Stimulated activated CD4-positive, alpha-beta T cell treated with anti-CD3 and anti-CD28 coated beads, TNF-alpha, amount 100 ng/mL, for 4 hours (primary cell): ENCODE measurements at places on chromosomes 5 and 9.

- DNase-seq = no peak
These were observed 48.3 kb upstream of the TRAF1 start for GRCh38 chr9:120974921-120975320.

GRCh38 chr9:132840980-132841379 lies 37.1 kb downstream of the AK8 start:
- DNase-seq = no peak

GRCh38 chr5:84885485-84886258 lies 501.0 kb upstream of the EDIL3 start:
- no peak for DNase-seq

DNA sequence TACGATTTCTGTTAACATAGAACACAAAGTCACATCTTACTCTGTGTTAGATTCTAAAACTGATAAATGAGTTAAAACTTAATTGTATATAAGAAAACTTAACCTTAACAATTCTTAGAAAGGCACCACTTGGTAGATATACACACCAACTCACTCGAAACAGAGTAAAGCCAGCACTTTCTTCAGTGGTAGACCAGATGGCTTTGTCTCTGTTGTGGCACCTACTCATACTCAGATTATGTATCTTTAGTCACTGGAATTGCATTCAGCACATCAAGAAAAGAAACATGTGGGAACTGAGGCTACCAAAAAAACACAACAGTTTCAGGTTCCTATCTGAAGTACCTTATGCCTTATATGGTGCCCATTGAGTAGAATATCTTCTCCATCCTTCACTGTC lies 192.5 kb downstream of the ZNF608 start:
- no peak for DNase-seq

DNA sequence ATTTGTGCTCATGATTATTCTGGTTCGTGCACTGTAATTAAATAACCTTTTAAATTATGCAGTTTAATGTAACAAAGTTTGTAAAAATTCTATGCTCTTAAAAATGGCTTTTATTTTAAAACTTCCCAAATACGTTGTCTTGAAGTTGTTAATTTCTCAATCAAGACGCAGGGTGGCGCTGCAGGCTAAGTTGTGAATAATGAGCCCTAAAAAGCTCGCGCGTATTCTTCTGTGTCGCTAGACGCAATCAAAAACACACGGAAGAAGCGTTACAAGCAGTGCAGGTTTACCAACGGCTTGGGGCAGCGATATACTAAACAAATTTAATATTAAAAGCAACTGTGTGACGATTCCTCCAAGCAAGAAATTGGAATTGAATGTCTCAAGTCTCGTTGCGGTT lies at the start of gene PCDHB4:
PCDHB4 (plus strand) TSS at position 256 of the 400 bp plus-strand sequence. CDS start 181 bp downstream, outside the sequence.
- no peak for DNase-seq

- no peak for DNase-seq
These were observed 75.2 kb upstream of the HRH2 start for GRCh38 chr5:175582697-175583096.

- no peak for DNase-seq
These were observed 126.2 kb upstream of the ADCY2 start for GRCh38 chr5:7269591-7270274.

DNA sequence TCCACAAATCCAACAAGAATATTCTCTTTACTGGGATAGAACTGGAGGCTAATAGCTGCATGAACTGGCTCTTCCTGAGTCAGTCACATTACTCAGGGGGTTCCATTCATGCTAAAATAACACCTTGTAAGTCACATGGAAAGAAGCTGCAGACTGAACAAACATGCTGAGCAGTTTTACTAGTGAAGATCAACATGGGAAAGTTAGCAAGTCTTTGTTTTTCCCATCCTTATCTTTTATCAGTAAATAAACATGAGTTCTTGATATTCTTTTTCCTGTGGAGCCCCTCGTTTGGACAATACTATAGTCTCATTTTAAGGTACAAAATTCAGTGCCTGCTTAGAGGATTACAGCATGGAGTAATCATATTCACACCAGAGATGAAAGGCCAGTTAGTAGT lies 43.7 kb upstream of the TEK start:
- DNase-seq = no peak

DNA sequence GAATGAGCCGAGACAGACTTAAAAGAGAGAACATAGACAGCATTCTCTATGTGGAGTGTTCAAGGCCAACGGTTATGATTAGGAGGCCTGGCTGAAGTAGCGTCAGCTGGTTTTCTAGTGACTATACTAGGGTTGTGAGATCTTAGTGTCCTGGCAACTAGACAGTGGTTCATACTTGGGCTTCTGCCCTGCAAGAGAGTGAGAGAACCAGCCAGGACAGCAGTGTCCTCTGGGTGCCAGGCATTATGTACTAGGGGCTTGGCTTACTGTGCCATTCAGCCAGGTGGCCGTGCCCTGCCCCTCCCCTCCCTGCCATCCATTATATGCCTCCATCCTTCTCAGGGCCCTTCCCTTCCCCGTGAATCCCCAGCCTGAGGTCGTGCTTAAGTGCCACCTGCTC lies 56.8 kb downstream of the TRIO start:
- DNase-seq = no peak

DNA sequence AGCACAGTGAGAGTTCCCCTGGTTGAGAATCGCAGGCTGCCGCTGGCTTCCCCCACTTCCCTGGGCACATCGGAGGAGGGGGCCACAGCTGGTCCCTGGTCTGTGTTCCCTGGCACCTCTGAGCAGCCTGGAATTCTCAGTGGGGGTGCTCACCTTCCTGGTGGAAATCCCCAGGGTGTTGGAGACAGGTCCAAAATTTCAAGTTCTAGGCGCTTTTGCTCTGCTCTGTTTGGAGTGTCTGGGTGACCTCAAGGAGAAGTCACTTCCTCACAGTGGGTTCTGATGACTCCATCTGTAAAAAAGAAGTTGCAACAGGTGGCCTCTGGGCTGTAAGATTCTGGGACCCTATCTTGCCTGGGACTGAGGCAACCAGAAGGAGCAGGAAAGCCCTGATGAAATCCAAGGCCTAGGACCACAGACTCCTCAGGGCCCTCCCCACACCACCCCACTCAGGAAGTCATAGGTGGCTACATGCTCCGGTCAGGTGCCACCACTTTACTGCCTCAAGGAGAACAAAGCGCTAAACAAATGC lies at the start of gene TRAF1:
TRAF1 (minus strand) TSS at position 400 of the 532 bp plus-strand sequence. CDS start 721 bp downstream, outside the sequence.
- no peak for DNase-seq

- no peak for DNase-seq
These were observed 77.8 kb downstream of the RALGPS1 start for GRCh38 chr9:126992427-126992826.

DNA sequence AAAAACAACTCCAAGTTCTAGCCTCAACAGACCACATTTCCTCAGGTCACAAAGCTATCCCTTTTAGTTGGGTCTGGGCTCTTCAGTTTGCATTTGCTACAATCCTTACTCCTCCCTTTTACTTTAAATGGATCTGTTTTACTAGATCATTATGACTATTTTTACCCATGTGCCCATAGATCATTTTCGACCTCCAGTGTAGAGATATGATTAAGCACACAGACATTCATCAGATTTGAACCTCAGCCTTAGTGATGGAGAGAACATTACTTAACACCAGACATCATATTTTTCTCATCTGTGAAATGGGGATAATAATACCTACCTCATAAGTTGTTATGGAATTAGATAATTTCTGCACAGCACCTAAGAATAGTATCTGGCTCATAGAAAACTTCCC lies 141.9 kb downstream of the NPR3 start:
- DNase-seq = no peak

GRCh38 chr9:85115473-85115872 lies 445.9 kb downstream of the NTRK2 start:
- no peak for DNase-seq

DNA sequence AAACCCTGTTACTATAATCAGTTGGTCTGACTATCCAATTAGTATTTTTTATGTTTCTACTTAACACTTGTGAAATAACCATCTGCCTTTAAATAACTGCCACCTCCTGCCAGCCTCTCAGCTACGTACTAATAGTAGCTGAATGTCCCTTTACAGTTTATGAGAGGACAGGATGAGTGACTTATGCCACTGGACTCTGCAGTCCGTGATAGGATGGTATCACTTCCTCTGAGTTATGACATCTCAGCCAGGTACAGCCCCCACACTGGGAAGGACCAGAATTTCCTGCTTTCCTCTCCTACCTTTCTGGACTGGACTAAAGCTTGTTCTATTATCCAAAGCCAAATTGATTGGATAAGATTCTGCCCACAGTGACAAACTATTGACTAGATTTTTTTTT lies 102.9 kb downstream of the ZFAND5 start:
- no peak for DNase-seq

GRCh38 chr9:116300360-116300870 lies 146.8 kb downstream of the PAPPA start:
- DNase-seq = no peak

- DNase-seq = no peak
These were observed 155.6 kb downstream of the EPB41L4A start for GRCh38 chr5:112263469-112263868.

DNA sequence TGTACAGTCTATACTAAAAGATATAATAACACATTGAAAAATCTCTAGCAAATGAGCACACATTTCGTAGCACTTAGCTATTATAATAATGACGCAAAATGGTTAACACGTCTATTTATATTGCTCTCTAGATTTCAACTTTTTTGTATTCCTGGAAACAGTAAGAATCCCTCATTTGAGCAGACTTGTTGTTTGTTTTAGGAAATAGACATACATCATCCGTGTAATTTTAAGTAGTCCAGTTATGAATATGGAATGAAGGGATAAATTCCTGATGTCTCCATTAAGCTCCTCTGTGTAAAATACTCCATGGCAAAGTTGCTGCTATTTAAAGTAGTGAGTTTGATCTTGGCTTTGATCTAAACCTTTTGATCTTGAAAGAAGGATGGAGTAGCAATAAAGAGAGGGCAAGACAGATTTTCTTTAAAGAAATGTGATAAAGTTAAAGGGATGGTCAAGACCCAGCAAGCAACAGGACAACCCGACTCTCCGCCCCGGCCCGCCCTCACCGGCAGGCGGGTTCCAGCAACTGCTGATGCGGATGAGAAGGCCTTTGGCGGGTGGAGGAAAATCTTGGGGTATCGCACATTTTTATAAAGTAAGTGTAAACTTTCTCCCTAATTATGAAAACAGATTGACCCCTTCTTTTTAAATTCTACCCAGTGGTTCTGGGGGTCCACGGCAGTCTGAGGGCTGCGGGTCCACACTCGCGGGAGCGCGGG lies 277.4 kb downstream of the AOPEP start:
- no peak for DNase-seq

- no peak for DNase-seq
These were observed 22.1 kb upstream of the LPCAT1 start for GRCh38 chr5:1545805-1546355.

GRCh38 chr9:81861644-81862043 lies 66.6 kb upstream of the SPATA31D4 start:
- DNase-seq = no peak

- peak; percentile 19 for DNase-seq
These were observed 11.3 kb upstream of the DIPK1B start for GRCh38 chr9:136700959-136701667.

GRCh38 chr5:515273-515836 lies 8.9 kb downstream of the SLC9A3 start:
- DNase-seq = no peak

- DNase-seq = no peak
These were observed 6.6 kb downstream of the RGS14 start for GRCh38 chr5:177364159-177364962.

- no peak for DNase-seq
These were observed 514.2 kb downstream of the KCTD16 start for GRCh38 chr5:144684899-144685298.

GRCh38 chr5:179817890-179818745 lies 2.6 kb upstream of the SQSTM1 start:
- no peak for DNase-seq

DNA sequence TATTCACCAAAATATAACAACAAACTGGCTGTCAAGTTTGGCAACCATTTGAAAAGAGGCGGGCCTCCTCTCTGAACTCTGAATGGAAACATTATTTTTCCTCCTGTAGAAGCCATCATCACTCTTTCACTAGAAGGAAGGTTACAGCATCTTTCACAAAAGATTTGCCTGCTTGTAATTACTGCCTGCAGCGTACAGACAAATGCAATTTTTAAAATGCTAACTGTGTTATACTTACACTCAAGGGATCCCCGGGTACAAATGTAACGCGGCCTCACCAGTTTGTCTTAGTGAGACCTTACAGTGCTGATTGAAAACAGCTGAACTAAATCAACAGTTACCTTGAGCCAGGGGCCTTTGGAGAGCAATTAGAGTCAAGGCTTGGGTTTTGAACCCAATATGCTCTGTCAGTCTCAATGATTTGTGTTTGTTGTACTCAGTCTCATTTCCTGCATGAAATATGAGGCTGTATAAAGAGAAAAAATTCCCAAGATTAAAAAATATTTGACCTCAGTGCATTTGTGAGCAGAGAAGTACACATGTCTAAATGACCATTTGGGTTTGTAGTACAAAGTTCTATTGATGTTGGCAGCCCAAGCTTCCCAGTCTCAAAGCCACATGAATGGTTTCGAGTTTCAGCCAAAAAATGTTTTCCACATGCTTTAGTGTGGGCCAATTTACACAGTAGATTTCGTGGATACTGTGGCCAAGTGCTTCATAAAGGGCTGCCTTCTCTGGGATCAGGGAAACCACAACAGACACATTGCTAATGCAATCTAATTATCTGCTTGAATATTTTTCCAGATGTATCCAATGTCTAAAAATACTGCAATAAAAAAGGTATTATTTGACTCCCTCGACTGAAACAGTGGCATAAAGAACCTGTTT lies 500.0 kb downstream of the SPATA31D1 start:
- no peak for DNase-seq

DNA sequence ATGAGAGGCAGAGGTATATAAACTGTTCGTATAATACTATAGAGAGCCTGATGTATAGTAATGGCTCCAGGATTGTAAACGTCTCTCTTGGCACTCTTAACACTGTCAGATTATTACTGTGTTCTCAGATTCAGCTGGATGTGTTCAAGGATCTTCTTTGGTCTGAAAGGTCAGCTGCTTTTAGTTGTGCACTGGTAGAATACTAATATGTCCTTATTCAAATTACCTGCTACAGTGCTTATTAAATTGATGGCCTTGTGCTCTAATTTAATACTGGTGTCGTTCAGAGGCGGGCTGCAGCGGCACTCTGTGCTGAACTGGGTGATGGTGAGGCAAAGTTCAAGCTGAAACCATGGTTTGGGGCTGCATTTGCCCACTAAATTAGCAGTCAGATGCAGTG lies 216.7 kb upstream of the ARRDC3 start:
- no peak for DNase-seq

DNA sequence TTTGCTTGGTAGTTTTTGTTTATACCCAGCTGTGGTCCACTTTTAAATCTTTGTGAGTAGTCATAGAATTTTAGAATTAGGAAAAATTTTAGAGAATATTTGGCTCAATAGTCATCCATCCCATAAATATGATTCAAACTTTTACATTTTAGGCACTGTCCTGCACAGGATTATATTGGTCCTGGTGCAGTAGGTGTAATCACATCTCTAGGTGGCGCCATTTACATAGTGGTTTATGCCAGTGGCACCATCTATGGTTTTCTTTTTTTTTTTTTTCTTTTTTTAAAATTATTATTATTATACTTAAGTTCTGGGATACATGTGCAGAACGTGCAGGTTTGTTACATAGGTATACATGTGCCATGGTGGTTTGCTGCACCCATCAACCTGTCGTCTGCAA lies 260.7 kb upstream of the KCNN2 start:
- no peak for DNase-seq

GRCh38 chr9:33809506-33809905 lies 7.5 kb upstream of the UBE2R2 start:
- no peak for DNase-seq

GRCh38 chr9:77451507-77451906 lies 196.6 kb downstream of the GNA14 start:
- no peak for DNase-seq

GRCh38 chr9:27792971-27793689 lies 219.8 kb upstream of the C9orf72 start:
- DNase-seq = no peak
